Mucosa of descending colon (tissue), 3 donors: ENCODE measurements at places on chromosomes 12 and 14. TPM values are rescaled to one million over a fixed set of nuclear protein-coding genes. Genes with fewer than 3 reads are reported as not detected.

The ZDHHC22 gene
- not detected for total RNA-seq

The CMA1 gene
- 1.6 TPM for total RNA-seq

The KRT8 gene
- total RNA-seq = 1,334 TPM

The CLEC12A gene
- total RNA-seq = 0.89 TPM

The MIPOL1 gene
- total RNA-seq = 5.5 TPM

GRCh38 chr12:104682790-104683279 lies 226.1 kb downstream of the CHST11 start:
- DNase-seq = peak; percentile 40

- DNase-seq = no peak
These were observed 23.4 kb downstream of the CACNA1C start for GRCh38 chr12:2076196-2076570.

GRCh38 chr14:73599499-73599898 lies 7.8 kb downstream of the ACOT4 start:
- DNase-seq = no peak

GRCh38 chr12:108827941-108828340 lies 29.4 kb downstream of the SSH1 start:
- no peak for DNase-seq

DNA sequence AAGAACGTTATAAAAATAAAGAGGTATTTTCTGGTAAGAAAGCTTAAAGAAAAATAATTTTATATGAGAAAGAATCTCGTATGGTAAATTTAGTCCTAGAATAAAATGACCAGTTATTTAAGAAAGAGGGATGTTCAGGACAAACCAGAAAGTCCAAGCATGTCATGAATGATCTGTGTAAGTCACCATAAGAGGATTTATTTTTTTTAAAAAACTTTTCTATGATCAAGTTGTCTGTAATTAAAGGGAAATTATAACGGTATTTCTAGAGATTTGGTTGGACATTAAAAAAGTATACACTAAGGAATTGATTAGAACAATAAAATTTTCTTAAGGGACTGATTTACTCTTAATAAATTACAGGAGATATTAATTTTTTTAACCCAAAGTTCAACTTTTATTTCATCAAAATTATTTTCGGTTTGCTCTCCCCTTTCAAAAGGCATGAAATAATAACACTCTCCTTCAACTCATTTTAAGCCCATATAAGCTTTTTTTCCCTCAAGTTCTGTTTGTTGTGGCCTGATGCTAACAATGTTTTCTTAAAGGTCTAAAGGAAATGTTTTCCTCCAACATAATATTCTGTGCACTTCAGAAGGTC lies 49.9 kb upstream of the CPSF6 start:
- no peak for DNase-seq

DNA sequence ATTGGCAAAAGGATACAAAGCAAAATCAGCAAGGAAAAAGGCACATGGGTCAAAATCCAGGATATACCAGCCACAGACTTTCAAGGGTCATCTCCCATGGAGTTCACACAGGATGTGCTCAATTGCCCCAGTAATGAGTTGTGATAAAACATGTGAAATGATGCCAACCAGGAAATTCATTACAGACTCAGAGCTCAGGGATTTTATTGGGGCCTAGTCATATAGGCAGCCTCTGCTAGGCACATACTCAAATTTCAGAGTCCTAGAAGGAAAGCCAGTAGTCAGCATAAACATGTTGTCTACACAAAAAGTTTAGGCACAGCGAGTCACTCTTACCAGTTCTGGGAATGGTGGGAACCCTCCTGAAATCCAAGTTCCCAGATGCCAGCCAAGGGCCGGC lies 64.4 kb upstream of the OSBPL8 start:
- DNase-seq = no peak
